CD4-positive, alpha-beta T cell treated with Interleukin-10 for 1 hour (primary cell): ENCODE measurements at places on chromosomes 13 and 19.

DNA sequence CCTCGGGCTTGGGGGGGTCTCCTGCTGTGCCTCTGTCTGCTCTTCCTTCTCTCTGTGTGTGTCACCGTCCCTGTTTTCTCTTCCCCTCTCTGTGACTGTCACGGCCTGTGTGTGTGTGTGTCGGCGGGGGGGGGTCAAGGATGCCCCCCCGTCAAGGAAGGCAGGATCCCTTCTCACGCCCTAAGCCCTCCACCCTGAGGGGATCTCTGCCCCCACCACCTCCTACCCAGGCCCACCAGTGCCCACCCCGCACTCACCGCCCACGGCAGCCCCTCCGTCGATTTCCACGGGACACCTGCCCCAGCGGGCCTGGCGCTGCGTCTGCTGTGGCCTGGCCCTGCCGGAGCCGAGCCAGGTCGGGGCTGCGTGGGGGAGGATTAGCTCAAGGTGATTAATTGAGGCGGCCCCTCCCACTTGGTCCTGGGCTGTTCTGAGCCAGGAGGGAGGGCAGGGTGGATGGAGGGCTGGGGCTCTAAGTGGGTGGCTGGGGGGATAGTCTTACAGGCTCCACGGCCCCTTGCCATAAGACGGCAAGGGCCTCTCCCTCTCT, at the start of gene RAX2:
RAX2 (minus strand) TSS at position 323 of the 550 bp plus-strand sequence. CDS start 486 bp downstream, outside the sequence.
- no peak for DNase-seq

DNA sequence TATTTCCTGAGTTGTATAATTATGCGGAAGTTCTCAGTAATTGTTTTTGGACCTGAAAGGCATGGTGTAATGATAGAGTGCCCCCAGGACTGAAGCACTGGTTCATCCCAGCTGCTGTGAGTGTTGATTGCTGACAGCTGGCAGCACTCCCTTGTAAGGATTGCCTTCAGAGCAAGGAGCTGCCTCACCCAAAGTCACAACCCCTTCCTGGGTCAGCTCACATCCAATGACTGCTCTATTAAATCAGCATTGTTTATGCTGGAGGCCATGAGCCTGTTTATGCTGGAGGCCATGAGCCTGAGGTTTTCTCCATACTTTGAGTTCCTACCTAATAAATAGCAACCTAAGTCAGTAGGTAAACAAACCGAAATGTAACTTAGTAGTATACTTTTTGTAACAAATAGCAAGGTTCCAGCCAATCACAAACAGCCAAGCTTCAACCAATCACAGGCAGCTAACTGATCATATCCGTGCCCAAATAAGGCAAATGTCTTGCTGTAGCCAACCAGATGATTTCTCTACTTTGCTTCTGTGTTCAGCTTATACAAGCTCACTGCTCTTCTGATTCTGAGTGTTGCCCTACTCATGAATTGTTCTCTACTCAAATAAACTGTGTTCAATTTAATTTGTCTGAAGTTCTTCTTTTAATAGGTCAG, 11.7 kb upstream of the SPACA6 start:
- no peak for DNase-seq

DNA sequence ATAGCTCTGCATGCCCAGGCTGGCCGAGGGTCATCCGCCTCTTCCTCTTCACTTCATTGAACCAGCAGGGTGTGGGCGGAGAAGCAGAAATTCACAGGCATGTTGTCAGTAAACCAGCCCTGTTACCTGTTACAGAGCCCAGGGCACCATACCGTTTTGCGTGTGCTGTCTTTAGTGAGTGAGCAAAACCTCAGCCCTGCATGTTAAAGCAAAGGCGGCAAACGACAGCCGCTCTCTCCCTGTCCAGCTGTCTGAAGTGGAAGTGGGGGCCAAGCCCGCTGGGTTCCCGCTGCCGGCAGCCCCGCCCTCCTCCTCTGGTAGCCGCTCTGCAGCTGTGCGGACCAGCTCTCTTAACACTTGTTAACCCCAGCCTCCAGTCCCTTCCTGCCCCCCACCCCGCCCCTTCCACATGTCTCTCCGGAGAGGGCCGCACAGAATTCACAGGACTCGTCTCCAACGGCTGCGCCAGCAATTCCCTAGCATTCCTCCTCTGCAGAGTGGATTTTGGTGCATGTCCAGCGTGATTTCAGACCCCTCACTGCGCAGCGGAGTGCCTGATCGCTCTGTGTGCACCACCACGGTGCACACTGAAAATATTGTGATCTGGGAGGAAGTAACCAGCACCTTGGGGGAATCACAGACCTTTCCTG, 12.7 kb downstream of the KLHL26 start:
- DNase-seq, result no peak

DNA sequence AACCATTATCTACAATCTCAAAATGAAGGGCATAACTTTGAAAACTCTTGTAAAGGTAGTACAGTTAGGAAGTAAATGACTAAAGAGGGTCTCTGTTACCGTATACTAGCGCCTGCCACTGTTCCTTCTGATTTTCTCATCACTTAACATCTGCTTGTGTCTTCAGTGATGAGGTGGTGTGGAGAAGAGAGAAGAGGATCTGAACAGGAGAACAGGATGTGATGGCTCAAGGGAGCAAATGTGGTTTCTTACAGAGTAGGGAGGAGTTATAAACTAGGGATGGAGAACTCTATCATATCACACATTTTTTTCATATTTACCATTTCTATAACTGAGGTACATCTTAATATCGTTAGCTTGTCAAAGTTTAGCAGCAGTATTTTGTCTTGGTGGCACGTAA, 1.1 kb downstream of the KCTD4 start:
- no peak for DNase-seq

- no peak for DNase-seq
Observed at GRCh38 chr13:61852116-61852619, 436.5 kb upstream of the PCDH20 start.

DNA sequence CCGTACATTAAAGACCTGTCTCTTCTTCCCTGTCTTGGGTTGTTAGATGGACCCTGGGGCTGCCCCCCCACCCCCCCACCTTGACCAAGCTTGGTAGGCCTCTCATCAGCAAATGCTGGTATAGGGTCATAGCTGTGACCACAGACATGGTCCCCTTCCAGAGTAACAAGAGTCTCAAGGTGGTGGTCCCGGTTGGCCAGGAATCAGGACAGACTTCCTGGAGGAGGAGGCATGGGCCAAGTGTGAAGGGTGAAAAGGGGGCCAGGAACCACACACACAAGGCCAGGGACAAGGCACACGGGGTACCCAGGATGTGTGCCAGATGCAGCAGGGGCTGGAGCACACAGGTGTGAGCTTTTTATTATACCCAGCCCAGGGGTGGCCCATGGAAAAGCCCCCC, 1.1 kb upstream of the MRI1 start:
- no peak for DNase-seq

DNA sequence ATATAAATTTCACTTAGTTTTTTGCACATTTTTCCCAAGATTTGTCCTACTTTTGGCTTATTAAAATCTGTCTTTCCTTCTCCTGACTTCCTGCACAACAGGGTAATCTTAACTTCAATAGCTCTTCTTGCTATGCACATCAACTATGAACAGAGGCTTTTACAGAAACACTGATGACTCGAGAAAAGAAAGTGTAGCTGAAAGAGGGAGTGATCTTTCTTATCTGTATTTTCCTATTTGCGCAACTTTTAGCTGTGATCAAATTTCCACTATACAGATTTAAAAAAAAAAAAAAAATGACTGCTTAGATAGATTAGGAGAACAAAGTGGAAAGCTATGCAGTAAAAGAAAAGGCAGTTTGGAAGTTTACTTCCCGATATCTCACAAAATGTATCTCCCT, 406.9 kb downstream of the LIG4 start:
- DNase-seq, result no peak

- DNase-seq, result no peak
Observed at GRCh38 chr13:26943748-26944147, 183.2 kb upstream of the GPR12 start.

DNA sequence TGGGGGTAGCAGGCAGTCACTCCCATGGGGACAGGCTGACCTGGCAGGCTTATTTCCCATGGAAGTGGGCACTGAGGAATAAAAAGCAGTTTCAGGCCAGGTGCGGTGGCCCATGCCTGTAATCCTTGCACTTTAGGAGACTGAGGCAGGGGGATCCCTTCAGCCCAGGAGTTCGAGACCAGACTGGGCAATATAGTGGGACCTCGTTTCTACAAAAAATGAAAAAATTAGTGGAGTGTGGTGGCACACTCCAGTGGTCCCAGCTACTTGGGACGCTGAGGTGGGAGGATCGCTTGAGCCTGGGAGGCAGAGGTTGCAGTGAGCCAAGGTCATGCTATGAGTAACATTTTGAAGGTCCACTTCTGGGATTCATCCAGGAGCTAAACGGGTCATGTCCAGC, 6.0 kb downstream of the GJB2 start:
- DNase-seq, result no peak

GRCh38 chr13:100674572-100674871, at the start of gene TMTC4:
Gene TMTC4, minus strand, starts transcription at chr13:100674795. Its CDS starts 4,433 bp downstream, at chr13:100670362.
- DNase-seq, result no peak

DNA sequence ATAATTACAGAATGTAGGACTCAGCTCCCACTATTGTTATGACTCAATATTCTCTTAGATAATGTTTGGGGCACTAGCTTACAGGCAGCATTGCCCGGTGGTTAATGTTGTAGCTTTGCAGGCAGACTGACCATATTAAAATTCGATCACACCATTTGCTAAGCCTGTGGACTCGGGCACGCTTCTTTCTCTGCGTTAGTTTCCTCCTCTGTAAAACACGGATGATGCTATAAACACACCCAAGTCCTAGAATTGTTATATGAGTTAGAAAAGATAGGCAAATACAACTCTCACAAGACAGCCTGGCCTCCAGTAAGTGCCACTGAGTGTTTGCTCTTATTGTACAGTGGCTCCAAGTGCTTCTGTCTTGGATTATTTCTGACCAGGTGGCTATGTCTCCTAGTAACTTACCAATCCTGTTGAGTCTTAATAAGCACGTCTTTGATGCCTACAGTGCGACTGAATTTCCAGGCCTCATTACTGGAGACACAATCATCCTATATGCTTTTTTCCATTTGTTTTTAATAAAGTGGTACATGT, 50.0 kb upstream of the ALOX5AP start:
- no peak for DNase-seq

DNA sequence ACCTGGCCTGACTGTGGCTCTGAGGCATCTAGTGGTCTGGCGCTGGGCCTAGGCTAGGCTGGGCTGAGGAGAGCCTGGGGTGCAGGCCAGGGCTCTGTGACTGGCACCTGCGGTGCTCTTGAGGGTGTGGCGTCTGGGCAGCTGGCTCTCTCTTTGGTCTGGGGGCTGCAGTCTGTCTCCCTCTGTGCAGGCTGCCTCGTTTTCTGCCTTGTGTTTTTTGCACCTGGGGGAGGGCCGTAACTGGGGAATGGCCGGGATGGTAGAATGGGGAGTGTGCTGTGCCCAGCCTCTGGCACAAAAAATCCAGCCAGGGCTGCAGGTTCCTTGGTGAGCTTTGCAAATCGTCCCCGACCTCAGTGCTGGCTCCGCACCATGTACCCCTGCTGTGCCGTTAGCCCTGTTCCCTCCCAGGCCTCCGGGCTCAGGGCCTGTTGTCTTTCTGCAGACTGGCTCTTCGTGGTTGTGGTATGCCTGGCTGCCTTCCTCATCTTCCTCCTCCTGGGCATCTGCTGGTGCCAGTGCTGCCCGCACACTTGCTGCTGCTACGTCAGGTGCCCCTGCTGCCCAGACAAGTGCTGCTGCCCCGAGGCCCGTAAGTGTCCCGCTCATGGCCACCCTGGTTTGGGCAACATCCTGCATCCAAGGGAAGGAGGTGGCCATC, 6.5 kb upstream of the USF2 start:
- no peak for DNase-seq

DNA sequence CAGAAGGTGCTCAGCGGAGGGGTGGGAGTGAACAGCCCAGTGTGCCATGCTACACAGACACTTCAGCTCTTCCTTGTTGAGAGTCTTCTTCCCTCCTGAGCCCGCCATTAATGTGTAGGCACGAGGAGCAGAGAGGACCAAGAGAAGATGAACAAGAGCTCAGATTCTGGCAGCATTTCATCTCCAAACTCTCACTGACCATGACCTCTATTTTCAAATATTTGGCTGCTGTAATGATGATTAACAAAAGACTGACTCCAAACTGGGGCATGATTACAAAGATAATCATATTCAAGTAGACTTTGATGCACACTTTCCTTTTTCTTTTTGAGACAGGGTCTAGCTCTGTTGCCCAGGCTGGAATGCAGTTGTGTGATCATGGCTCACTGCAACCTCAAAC, 236.5 kb downstream of the DCLK1 start:
- DNase-seq, result no peak
